Activated T-cell treated with anti-CD3 and anti-CD28 coated beads for 24 hours (primary cell): ENCODE measurements at places on chromosomes 13 and 19.

DNA sequence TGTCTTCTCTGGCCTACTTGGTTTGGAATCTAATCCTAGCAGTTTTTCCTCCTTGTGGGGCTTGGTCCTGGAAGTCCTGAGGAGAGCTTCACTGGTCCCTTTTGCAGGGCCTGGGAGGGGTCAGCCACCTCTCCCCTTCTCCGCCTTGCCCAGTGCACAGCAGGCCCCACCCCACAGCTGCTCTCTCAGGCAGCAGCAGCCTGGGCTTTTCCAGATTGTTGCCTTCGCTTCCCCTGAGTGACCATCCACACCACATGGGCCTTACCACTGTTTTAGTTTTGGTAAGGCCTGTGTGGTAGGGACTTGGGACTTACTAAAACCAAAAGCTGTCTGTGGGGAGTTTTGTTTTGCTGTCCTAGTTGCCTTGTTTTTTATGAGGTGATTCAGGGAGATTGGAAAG, 11.5 kb downstream of the MPHOSPH8 start:
- DNase-seq, result no peak

GRCh38 chr13:37806666-37807065, 62.9 kb downstream of the TRPC4 start:
- DNase-seq, result no peak

GRCh38 chr13:93397619-93398018, 171.0 kb downstream of the GPC6 start:
- no peak for DNase-seq

DNA sequence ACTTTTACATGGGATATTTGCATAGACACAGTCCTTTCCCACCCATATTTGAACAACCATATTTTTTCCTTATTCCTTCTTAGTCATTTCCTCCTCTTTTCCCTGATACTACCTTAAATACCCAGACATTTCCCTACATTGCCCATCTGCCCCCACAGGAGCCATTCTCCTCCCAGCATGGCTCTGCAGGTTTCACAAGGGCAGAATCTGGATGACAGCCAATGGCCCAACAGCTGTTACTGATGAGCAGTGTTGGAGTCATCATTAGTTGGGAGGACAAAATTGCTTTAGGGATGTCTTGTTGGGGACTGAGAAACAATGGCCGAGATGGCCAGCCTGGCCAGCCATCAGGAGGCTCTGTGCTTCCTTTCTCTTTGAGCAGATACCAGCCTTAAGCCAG, 209.5 kb downstream of the KLF5 start:
- no peak for DNase-seq

DNA sequence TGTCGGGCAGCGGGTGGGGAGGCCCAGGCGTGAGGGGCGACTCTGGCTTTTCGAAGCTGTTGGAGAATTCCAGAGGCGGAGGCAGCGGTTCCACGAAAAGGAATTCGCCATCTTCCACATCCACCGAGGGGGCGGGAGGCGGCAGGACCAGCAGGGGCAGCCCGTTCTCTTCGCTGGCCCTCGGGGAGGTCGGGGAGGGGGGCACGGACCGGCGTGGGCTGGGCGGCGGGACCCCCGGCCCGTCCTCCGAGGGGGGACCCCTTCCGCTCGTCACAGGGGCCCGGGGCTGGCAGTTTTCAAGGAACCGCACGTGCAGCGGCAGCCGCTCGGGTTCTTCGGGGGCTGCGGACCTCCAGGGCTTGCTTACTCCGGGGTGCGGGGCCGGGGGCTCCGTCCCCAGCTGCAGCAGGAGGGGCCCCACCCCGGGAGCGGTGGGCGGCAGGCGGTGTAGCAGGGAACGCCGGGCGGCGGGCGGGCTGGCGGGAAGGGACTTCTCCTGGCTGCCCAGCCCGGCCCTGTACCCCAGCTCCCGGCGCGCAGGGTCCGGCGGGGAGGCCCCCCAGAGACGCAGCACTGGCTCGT, 18.0 kb downstream of the C19orf81 start:
- no peak for DNase-seq

- DNase-seq, result no peak
Observed at GRCh38 chr13:69292789-69293425, 814.7 kb upstream of the ATXN8OS start.

DNA sequence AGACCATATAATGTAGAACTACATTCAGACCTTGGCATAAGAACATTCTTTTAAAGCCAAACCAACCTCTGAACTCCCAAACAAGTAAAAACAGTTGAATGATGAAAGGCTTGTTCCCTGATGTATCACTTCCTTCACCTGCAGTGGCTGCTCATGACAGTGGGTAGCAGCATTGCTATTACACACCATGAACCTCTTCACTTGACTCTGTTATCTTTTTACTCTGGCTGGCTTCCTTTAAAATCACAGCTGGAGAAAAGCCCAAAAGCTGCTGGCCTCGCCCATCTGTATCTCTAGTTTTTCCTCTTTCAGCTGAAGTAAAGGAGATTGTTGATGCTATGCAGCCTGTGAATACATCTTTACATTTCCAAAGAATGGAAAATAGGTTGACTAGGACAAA, 22.6 kb downstream of the THSD1 start:
- DNase-seq, result no peak
